ENCODE measurements at places on chromosomes 6 and 20. TPM values are rescaled to one million over a fixed set of nuclear protein-coding genes. Genes with fewer than 3 reads are reported as not detected.

Gene CYP39A1
- total RNA-seq, result 5.2 TPM

Gene BPI
- total RNA-seq, result not detected

Gene REV3L
- 22.9 TPM for total RNA-seq

Gene GSTA2
- total RNA-seq, result 0.50 TPM

Gene ZBTB46
- total RNA-seq, result 0.35 TPM

Gene SENP6
- 74.3 TPM for total RNA-seq

Gene PRDM13
- total RNA-seq, result not detected

Gene PNPLA1
- not detected for total RNA-seq

Gene RPS10
- total RNA-seq, result 2,003 TPM

Gene SLC22A3
- 0.33 TPM for total RNA-seq

Gene IL17A
- total RNA-seq, result not detected

Gene BPIFA1
- not detected for total RNA-seq

Gene FAM83B
- 101 TPM for total RNA-seq

Gene E2F1
- 2.1 TPM for total RNA-seq

Gene FAM209A
- total RNA-seq, result 0.37 TPM

Gene DLGAP4
- total RNA-seq, result 62.0 TPM

Gene RPS21
- total RNA-seq, result 1,567 TPM

Gene C6orf132
- total RNA-seq, result 10.3 TPM

Gene PDE10A
- not detected for total RNA-seq

Gene NOTCH4
- 3.0 TPM for total RNA-seq

Gene UFL1
- total RNA-seq, result 26.5 TPM

Gene CENPW
- total RNA-seq, result 1.7 TPM

Gene ADTRP
- total RNA-seq, result 46.6 TPM

Gene WFDC12
- not detected for total RNA-seq

Gene TBX18
- total RNA-seq, result not detected

Gene TGM3
- not detected for total RNA-seq

Gene GSTA1
- 0.83 TPM for total RNA-seq

Gene B3GAT2
- not detected for total RNA-seq

Gene ZNF831
- total RNA-seq, result not detected

Gene PTCHD4
- 2.5 TPM for total RNA-seq

Gene EMILIN3
- not detected for total RNA-seq

Gene TP53TG5
- total RNA-seq, result not detected

Gene C6orf58
- total RNA-seq, result not detected

Gene CALHM4
- 0.17 TPM for total RNA-seq

Gene OPRL1
- 0.50 TPM for total RNA-seq

Gene TMEM244
- not detected for total RNA-seq

Gene EPPIN
- total RNA-seq, result not detected

Gene SIRPB1
- 3.8 TPM for total RNA-seq

Gene CDSN
- total RNA-seq, result 0.29 TPM

Gene ME1
- total RNA-seq, result 28.8 TPM

Data from mammary epithelial cell (primary cell).